ENCODE measurements at places on chromosomes 12 and 14. TPM values are rescaled to one million over a fixed set of nuclear protein-coding genes. Genes with fewer than 3 reads are reported as not detected.

The PROX2 gene
- polyA plus RNA-seq = 0.01 TPM

The SIX1 gene
- polyA plus RNA-seq = 6.9 TPM

The LMO3 gene
- 0.15 TPM for polyA plus RNA-seq

The SLC17A8 gene
- polyA plus RNA-seq = not detected

The PTPRB gene
- 1.7 TPM for polyA plus RNA-seq

GRCh38 chr14:38960946-38961531 is 142.0 kb downstream of the SEC23A start:
- DNase-seq = no peak

DNA sequence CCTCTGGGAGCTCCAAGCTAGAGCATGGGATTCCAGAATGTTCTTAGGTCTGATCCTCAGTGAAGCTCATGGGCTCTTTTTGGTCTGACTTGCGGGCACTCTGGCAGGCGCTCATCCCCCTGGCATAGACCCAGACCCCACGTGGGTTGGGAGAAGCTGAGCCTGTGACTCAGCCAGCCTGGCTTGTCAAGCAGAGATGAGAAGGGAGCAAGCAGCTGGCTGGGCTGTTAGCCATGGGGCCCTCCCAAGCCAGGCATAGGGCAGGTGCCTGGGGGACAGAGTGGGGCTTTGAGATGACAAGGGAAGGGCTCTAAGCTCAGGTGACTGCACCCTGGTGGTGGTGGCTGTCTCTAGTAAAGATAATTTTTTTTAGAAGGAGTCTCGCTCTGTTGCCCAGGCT is 80.3 kb upstream of the NOS1 start:
- DNase-seq = peak; percentile 63

DNA sequence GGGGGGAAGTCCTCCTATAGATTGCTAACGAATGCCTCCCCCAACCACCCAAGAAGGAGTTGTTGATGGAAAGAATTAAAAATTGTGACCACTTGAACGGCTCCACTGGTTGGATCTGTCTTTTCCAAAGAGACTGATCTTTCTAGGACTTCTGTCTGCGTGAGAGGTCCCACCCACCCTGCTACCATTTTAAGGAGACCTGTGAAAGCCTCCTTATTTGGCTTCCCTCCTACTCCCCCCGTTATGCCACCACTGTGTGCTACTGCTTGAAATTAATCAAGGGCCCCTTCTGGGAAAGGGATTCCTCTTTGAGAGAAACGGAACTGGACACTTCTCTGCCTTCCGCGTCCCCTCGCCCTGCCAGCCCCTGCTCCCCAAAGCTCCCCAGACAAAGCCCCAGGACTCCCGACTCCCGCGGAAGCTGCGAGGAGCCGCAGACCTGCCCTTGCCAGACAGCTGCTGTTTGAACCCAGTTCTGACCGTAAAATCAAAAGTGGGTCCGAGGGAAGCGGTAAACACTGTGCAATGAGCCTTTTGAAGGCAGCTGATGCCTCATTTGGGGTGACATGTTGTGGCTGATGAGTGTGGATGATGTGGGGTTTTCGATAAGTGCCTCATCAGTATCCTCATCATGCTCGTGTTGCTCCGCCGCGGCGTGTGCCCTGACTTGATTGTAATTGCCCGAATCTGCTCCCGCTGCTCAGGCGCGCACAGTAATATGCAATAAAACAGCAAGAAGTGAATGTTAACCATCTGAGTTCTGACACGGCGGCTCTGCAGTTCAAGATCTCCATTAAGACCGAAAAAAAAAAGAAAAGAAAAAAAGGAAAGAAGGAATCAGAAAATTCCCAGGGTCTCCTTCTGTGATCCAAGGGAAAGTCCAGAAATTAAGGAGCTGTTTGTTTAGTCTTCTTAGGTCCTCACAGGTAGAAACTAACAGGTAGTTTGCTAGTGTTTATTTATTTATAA is 48.2 kb downstream of the MBIP start:
- DNase-seq = peak; percentile 32

DNA sequence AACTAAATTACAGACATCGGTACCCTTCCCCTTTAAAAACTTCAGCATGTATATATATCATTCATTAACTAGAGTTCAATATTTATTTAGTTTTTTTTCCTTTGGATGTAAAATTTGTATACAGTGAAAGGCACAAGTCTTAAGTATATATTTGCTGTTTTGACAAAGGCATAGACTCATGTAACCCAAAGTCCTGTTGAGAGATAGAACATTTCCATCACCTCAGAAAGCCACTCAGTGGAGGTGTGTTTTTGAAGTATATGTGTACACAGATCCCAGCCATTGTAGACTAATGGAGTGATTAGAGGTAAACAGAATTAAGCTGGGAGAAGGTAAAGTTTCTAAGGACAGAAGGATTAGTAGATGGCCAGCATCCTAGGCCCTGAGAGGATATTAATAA is 15.4 kb downstream of the RDH12 start:
- no peak for DNase-seq

GRCh38 chr12:47819896-47820630 is at the start of gene HDAC7:
Gene HDAC7 (minus strand): TSS chr12:47819903. CDS start chr12:47819785, 118 bp downstream.
- DNase-seq = peak; percentile 84

DNA sequence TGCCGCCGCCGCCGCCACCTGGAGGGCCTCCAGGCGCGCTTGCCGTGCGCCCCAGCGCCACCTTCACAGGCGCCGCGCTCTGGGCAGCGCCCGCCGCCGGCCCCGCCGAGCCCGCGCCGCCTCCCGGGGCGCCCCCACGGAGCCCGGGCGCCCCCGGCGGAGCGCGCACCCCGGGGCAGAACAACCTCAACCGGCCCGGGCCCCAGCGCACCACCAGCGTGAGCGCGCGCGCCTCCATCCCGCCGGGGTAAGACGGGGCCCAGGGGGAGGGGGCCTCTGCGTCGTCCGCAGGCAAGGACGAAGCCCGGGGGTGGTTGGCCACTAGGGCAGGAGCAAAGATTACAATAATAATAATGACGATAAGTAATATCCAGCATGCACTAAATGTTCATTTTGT is 21.3 kb downstream of the DTX1 start:
- DNase-seq = no peak

DNA sequence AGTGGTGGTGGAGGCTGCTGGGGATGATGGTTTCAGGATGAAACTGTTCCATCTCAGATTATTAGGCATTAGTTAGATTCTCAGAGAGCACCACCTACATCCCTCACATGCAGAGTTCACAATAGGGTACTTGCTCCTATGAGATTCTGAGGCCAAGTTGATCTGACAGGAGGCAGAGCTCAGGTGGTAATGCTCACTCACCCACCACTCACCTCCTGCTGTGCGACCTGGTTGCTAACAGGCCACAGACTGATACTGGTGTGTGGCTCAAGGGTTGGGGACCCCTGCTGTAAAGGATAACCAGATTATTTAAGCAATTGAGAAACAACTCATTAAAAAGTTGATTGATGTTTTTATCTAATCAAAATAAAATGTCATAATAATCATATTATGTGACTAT is 248.5 kb downstream of the RERGL start:
- DNase-seq = no peak

- DNase-seq = no peak
These were observed 78.6 kb downstream of the CLMN start for GRCh38 chr14:95240859-95241813.

- peak; percentile 64 for DNase-seq
These were observed 34.0 kb downstream of the CIT start for GRCh38 chr12:119843100-119843499.

GRCh38 chr14:99125616-99126431 is 146.2 kb downstream of the BCL11B start:
- no peak for DNase-seq

DNA sequence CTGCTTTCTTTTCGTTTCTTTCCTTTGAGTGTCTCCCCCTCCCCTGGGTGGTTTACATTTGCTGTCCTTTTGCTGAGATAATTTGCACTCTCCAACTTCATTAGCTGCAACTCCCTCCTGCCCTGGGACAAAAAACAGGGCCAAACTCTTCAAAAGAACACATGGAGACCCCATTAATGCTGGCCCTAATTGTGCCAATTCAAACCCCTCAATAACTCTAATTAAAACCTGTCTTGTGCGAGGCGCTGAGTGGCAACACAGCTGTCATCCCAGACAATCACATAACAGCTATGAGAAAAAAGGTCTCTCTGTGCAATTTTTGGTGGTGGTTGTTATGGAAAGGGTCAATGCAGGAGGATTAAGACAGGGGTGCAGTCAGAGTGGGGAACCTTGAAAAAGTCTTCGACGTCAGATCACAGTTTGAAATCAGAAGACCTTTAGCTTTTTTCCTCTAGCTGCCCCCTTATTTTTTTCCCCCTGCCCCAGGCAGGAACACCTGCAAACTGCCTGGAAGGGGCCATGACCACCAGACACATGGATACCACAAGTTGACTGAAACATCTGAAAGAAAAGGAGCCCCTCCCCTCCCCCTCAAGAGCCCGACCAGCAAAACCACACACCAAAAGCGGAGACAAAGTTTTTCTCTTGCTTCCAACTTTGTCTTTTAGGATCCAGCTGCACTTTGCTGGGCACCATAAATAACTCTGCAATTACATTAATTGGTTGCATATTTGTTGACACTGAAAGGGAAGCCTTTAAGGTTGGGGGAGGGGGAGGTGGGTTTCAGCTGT is 26.5 kb upstream of the SMOC1 start:
- DNase-seq = no peak

DNA sequence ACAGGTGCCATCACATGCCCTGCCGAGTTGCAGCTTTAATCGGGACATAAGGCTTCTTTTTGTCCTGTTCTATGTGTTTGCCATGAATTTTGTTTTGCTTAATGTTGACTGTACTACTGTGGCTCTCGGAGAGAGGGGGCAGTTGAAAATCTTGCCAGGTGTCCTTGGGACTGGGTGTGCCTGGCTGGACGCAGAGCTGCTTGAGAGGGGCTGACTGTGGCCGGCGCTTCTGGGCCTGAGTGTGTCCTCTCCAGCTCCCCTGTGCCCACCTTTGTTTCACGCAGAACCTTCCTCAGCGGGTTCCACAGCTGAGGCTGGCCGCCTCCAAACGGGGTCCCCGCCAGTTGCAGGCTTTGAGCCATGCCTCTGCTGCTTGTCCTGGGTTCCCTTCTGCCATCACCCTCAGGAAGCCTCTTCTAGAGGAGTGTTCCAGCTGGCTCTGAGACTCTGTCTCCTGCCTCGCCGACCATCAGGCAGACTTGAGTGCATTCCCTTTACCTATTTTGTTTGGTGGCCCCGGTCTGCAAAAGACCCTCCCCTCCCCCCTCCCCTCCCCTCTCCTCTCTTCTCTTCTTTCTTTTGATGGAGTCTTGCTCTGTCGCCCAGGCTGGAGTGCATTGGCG is 49.7 kb downstream of the DDX51 start:
- no peak for DNase-seq

DNA sequence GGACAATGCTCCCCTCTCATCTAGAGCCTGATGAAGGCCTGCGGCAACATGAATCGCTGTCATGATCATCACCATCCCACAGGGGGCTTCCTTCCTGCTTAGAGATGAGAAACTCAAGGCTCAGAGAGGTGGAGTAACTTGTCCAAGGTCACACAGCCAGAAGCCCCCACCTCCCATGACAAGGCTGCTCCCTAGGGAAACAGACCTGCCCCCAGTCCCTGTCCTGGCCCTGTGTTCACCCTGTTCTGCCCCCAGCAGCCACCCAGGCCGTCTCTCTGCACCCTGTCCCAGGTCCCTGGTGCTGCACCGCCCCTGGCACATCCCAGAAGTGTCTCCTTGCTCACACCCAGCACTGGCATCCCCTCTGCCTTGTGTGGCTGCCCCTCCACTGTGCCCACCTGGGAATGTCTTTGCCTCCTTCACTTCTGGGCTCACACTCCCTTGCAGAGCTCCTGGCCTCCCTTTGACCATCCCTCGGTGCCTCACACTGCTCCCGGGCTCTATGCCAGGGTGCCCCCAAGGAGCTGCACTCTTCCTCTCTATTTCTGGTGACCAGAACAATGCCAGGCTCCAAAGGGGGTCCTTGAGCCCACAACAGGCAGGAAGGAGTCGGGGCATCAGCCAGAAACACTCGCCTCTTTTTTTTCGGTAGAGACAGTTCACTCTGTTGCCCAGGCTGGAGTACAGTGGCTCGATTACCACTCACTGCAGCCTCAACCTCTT is 70.5 kb downstream of the BCL11B start:
- DNase-seq = no peak

GRCh38 chr14:68510201-68511128 is 282.4 kb downstream of the ZFP36L1 start:
- peak; percentile 86 for DNase-seq

DNA sequence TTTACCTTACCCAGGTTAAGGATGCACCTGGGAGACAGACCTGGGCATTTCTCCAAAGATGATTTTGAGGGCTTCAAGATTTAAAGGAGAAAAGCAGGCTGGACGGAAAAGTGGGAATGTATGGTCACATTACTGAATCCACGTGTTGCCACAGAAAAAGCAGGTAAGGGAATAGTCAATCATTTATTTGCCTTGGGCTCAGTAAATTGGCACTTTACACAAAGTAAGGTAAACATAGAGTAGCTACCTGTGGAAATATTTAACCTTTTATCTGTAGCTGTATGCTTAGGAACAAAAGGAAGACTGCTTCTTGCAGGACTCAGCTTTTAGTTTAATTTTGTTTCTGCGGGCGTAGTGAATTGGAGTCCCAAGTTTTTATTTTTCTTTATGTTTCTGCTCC is 153.3 kb downstream of the SLCO1B3 start:
- no peak for DNase-seq

DNA sequence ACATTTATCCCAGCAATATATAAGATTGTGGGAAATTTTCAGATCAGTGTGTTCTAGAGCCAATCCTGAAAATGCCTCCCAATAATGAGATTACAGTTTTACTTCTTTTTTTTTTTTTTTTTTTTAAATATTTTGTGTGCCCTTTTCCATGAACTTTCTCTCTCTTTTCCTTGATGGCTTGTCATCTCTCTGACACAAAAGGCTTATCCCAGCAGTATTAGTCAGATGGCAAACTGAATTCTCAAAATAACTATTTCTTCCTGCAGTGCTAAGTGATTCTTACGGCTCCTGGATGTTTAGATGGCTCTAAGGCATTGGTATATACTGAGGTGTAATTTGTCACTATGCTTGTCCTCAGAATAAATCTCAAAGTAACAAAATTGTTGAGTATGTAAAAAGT is 86.7 kb downstream of the LRP6 start:
- DNase-seq = no peak

DNA sequence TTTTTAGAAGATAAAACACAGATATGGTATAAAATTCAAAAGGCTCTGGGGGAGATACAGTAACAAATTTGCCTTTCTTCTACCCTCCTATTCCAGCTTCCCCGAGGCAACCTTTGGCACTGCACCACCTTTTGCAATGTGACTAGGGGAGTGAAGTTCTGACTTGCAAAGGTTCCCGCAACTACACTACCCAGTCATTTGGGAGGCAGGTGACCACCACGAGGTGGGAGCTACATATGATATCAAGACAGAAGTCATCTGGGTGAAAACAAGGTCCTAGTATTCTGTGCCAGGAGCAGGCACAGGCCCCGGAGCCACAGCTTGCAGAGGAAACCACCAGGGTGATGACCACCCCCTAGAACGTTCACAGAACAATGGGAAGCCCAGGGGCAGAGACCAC is 141.5 kb downstream of the TTC7B start:
- DNase-seq = no peak

DNA sequence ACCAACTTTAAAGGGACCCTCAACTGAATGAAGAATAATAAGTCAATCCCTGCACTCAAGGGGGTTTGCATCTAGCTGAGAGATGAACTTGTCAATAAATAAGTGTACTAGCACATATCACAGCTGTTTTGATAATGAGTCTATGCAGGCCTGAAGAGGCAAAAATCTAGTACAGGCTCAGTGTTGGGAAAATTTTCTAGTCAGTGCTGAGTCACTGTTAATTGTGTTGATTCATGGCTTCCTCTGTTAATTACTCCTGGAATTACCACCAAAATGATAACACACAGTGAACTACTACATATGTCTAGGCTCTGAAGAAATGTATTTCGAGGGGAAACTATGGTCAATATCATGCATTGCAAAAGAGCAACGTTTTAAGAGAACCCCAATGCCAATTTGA is 18.9 kb downstream of the SNRPF start:
- DNase-seq = no peak

GRCh38 chr12:49808686-49809380 is 19.4 kb downstream of the NCKAP5L start:
- DNase-seq = no peak
